ENCODE measurements at places on chromosomes 7 and 10.

GRCh38 chr7:90625562-90625961 lies 29.4 kb downstream of the CDK14 start:
- peak; percentile 44 for DNase-seq

DNA sequence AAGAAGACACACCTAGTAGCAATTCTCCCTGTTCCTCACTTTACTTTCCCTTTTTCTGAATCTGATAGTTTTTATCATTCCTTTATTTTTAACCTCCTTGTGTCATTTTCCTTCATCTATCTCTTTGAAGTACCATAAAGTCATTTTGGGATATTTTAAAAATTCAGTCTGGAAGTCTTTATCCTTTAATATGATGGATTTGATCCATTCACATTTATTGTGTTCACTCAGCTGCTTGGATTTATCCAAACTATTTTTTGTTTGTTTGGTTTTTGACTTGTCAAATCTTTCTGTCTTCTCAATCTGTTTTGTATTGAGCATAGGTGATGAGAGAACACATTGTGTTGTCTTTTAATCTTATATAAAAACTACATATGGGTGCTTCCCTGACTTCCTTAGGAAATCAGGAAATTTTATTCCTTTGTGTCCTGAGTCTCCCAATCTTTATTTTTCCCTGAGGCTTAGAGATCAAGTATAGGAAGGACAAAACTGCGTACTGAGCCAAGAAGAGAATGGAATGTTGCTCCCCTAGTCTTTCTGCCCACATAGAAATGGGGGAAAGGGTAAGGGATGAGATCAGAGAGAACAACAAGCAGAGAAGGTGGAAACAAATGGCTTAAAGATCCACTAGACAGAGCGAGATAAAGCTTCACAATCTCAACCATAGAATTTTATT lies 132.7 kb upstream of the HABP2 start:
- DNase-seq: no peak

- DNase-seq: no peak
Observed at GRCh38 chr10:15695852-15696251, 23.9 kb downstream of the ITGA8 start.

GRCh38 chr10:21172542-21172929 lies 275.4 kb upstream of the NEBL start:
- no peak for DNase-seq
